T-helper 17 cell (primary cell): ENCODE measurements at places on chromosomes 1 and 21.

DNA sequence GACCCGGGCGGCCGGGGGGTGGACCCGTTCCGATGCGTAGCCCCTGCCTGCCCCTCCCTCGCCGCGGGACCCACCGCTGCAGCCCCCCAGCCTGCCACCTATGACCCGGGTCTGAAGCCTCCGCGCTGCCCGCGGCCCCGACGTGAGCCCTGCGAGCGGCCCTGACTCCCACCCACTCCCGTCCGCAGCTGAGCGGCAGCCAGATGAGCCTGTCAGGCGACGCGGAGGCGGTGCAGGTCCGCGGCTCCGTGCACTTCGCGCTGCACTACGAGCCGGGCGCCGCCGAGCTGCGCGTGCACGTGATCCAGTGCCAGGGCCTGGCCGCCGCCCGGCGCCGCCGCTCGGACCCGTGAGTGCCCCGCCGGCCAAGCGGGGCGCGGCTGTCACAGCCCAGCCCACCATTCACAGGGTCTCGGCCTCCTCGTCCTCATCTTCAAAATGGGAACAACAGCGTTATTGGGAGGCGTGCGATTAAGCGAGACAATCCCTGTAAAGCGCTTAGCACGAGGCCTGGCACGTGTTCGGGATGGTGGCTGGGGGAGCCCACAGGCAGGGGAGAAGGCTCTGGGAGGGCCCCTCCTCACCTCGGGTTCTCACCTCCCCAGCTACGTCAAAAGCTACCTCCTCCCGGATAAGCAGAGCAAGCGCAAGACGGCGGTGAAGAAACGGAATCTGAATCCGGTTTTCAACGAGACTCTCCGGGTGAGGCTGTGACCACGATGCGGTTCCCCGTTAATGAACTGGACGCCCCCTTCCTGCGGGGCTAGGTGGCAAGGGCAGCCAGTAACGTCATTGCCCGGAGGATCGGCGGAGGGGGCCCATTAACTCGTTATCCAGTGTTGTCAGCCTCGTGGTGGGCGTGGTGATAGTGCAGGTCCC lies 8.2 kb downstream of the SYTL1 start:
- no peak for DNase-seq

DNA sequence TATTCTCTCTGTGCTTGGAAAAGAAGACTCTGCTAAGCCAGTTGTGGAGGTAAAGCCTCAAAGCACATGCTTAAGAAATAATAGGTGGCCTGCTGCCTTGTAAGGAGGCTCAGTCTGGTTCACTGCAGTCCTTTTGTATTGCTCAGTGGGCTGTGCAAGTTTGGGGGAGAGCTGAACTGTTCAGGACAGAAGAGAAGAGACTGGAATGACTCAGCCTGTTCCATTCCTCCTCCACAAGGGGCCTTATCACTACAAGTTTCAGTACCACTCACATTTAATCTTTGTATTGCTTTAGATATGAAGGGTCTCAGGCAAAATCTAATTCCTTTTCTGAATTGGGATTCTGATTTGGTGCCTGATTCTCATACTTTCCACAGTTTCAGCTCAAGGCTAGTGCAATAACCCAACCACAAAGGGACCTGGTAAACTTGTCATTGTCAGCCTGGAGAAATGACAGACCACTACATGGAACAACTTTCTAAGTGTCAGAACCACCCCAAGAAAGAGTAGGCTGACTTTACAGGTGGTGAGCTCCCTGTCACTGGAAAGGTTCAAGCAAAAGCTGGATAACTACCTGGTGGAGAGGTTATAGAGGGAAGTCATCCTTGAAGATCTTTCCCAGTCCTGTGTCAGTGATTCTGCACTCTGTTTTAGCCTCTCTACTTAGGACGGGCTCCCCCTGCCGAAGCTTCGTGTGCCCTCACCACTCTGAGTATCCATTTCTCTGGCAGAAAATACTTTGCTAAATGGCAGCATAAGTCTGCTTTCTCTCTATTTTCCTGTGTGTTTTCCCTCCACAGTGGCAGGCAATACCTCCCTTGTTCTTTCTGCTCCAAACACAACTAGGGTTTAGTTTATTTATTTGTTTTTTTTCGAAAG lies 162.9 kb upstream of the GJB5 start:
- no peak for DNase-seq

DNA sequence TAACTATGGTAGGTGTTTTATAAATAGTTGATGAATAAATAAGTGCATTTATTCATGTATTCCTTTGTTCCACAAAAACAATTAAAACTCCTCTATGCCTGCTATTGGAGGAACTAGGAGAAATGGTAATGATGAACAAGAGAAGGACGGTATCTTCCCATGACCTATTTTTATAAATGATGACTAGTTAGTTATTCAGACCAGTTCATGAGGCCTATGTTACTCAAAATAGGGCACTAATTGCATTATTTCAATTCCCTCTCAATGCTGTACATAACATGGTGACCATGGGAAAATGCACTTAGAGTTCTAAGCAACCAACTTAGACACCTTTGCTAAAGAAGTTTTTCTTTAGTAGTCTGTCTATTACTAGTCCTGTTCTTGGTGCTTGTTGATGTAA lies 53.1 kb downstream of the XCL1 start:
- DNase-seq: no peak

DNA sequence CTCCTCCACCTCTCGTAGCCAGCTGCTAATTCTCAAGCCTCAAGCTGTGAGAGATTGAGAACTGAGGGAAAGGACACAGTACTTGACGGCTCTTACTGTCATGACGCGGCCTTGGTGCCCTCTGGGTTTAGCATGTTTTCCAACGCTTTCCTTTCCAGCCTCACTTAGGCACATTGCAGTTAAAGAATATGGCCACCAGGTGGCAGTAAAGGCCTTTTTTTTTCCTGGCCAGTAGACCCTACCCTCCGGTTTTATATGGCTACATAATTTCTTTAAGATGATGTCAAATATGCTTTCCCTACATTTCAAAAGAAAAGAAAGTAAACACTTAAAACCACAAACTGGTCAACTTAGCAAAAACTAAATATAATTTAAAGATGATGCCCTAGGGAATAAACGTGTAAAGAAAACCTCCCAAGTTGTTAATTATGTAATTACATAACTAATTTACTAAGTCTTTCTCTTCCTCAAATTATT lies 56.8 kb upstream of the PRDX6 start:
- DNase-seq: peak; percentile 35

DNA sequence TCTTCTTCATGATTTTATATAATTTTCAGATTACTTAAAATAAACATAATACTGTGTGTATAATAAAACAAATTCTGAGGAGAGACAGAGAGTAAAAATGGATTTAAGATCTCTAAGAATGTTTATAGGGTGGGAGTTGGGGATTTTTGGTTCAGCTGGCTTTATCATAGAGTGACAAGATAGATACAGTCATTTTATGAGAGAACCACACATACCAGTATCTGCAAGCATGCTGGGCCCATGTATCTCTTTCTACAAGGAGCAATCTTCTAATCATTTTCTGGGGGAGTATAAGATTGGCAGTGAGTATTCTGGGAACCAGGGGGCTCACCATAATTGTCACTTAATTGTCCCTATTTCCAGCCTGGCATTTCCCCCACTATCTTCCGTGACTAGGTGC lies 64.3 kb upstream of the DUSP10 start:
- no peak for DNase-seq
